ENCODE measurements at places on chromosomes 2 and 18.

DNA sequence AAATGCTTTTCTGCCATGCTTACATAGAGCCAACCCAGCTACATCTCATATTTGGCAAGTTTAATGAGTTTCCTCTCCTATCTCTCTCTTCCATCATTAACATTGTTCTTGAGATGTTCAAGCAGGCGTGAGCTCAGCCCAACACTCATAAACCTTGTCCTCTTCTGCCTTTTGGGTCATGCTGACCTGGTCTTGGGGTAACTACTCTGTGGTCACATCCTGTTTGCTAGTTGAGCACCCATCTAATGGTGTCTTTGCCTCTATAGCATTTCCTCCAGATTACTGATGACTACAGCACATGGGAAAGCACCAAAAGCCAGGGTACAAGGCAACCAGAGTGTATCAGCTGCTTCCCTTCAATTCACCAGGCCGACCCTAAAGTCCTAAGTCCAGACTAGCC, 366.9 kb upstream of the HNRNPA3 start:
- no peak for DNase-seq
- no peaks in the 10 kb centered on the region for H3K27me3 ChIP-seq
- H3K27ac ChIP-seq: no peak overlapping the region

GRCh38 chr18:4096486-4096885, 358.6 kb downstream of the DLGAP1 start:
- no peaks in the 10 kb centered on the region for H3K27me3 ChIP-seq
- no peaks in the 10 kb centered on the region for H3K4me1 ChIP-seq
- DNase-seq: no peak

DNA sequence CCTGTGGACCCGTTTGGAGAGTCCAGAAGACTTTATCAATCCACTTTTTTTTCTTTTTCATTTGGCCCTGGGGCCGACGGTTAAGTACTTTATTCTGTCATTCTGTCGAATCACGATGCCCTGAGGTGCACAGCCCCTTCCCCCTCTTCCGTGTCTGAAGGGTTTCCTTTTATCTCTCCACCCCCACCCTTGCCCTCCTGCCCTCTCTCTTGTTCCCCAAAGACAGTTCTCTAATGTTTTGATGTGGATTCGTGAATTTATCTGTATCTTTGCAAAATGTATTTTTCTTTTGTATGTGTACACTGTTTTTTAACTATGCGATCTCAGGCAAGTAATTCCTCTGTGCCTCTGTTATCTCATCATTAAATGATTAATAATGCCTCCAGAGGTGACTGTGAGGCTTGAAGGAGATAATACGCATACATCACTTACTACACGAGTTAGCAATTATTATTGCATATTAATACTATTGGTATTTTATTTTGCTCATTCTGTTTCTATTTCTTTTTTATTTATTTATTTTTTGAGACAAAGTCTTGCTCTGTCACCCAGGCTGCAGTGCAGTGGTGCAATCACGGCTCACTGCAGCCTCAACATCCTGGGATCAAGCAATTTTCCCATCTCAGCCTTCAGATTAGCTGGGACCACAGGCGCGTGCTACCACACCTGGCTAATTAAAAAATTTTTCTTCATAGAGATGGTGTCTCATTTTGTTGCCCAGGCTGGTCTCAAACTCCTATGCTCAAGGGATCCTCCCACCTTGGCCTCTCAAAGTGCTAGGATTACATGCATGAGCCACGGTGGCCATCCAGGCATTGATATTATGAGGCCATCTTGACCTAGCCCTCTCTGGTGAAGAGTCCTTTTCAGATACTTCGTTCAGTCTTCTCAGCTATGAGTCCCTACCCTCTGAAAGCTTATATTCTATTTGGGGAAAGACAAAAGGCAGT, 1.4 kb upstream of the CASP8 start:
- no peaks in the 10 kb centered on the region for H3K36me3 ChIP-seq
- no peaks in the 10 kb centered on the region for H3K27me3 ChIP-seq
- H3K4me1 ChIP-seq: peaks cover 9% of the 10 kb centered on the region
- peak overlapping the region; percentile 72 for H3K4me3 ChIP-seq
- no peak for DNase-seq

- no peaks in the 10 kb centered on the region for H3K4me1 ChIP-seq
- H3K36me3 ChIP-seq: no peaks in the 10 kb centered on the region
- no peak overlapping the region for H3K27ac ChIP-seq
- no peak for DNase-seq
- no peaks in the 10 kb centered on the region for H3K27me3 ChIP-seq
Observed at GRCh38 chr2:127605691-127606263, 40.2 kb upstream of the GPR17 start.

DNA sequence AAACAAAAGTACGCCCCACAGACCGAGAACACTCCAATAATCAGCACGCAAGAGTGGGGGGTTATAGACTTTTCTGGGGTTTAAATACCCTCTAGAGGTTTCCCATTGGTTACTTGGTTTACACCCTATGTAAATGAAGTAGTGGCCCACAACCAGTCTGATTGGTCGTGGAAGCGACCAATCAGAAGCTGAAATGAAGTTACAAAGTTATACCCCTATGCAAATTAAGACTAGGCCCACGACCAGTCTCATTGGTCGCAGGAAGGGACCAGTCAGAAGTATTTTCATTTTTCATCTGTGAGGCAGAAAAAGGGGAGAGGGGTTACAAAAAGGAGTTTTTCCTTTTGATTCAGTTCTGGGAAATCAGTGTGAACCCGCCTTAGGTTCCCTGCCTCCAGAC, 55.3 kb upstream of the YWHAQ start:
- DNase-seq: no peak
- H3K4me3 ChIP-seq: no peak overlapping the region
- no peaks in the 10 kb centered on the region for H3K4me1 ChIP-seq
- no peaks in the 10 kb centered on the region for H3K27me3 ChIP-seq
- no peak overlapping the region for H3K27ac ChIP-seq

GRCh38 chr2:49004036-49004626, 150.2 kb downstream of the FSHR start:
- no peaks in the 10 kb centered on the region for H3K4me1 ChIP-seq
- no peaks in the 10 kb centered on the region for H3K36me3 ChIP-seq
- H3K27ac ChIP-seq: no peak overlapping the region
- no peak for DNase-seq
- no peak overlapping the region for H3K4me3 ChIP-seq

DNA sequence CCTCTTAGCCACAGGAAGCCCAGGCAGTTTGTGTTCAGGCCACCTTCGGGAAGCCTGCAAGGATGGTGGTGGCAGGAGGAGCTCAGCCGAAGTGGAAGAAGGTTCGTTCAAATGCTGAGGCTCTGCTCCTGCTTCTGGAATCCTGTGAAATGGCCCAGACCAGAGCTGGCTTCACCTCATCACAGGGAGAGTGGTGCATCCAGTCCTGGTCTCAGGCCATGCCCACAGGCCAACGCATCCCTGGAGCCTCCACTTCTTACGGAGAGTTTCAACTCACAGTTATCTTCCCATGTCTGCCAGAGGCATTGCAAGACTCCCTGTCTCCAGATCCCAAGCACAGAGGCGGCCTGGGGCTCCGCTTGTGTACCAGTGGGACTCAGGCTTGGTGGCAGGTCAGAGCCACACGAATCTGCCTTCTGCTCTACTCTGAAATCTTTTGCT, 82.3 kb downstream of the NDUFA10 start:
- no peaks in the 10 kb centered on the region for H3K27me3 ChIP-seq
- no peak overlapping the region for H3K4me3 ChIP-seq
- DNase-seq: no peak
- no peak overlapping the region for H3K27ac ChIP-seq
- H3K36me3 ChIP-seq: no peaks in the 10 kb centered on the region
- H3K4me1 ChIP-seq: no peaks in the 10 kb centered on the region

GRCh38 chr2:217513258-217513657, 489.5 kb downstream of the TNS1 start:
- no peak overlapping the region for H3K4me3 ChIP-seq
- peaks cover 3% of the 10 kb centered on the region for H3K4me1 ChIP-seq
- H3K27ac ChIP-seq: no peak overlapping the region
- no peaks in the 10 kb centered on the region for H3K27me3 ChIP-seq
- no peaks in the 10 kb centered on the region for H3K36me3 ChIP-seq

GRCh38 chr2:114127372-114127771, 237.5 kb downstream of the ACTR3 start:
- H3K27me3 ChIP-seq: no peaks in the 10 kb centered on the region
- no peaks in the 10 kb centered on the region for H3K36me3 ChIP-seq

GRCh38 chr18:58862851-58863538, 1.7 kb upstream of the ZNF532 start:
- DNase-seq: peak; percentile 68
- peaks cover 31% of the 10 kb centered on the region for H3K4me1 ChIP-seq
- H3K27me3 ChIP-seq: no peaks in the 10 kb centered on the region
- no peaks in the 10 kb centered on the region for H3K36me3 ChIP-seq
- peak overlapping the region; percentile 99 for H3K27ac ChIP-seq
- H3K4me3 ChIP-seq: peak overlapping the region; percentile 42

DNA sequence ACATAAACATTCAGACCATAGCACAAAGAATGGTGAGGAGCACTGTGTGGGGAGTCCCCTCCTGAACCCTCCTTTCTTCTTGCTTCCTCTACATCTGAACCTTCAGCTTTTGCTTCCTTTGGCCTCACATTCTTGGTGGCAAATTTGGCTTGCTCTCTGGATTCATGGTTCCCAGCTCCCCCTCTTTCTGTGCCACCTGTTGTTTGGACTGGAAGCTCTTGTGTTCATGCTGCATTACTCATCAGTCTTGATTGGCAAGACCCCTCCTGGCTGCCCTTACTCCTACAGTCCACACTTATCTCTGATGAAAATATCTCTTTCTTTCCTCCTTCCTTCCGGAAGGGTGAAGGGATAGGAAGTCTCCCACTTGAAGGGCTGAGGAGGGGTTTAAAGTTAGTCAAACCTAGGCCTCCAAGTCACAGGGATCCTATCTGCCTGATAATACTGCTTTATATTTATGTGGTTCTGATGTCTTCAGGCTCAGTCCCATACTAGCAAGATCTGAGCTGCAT, 70.0 kb downstream of the MYO3B start:
- no peak overlapping the region for H3K27ac ChIP-seq
- H3K27me3 ChIP-seq: no peaks in the 10 kb centered on the region
- no peaks in the 10 kb centered on the region for H3K4me1 ChIP-seq
- H3K4me3 ChIP-seq: no peak overlapping the region
- DNase-seq: no peak

DNA sequence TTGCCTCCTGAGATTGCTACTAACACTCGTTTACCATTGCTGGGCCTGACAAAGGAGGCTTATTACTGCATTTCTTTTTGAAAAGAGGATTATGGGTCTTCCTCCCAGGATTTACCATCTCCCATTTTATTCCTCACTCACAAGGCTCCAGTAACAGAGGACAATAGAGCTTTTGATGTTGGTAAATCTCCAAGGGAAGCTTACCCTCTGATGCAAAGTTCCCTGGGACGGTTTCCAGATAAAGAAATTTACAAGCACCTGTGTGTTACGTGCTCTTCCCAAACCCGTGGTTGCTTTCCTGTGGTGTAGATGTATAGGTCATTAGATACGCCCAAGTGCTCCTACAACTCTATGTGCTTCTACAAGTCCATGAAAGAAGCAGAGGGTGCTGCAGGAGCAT, 17.1 kb downstream of the VSNL1 start:
- H3K27me3 ChIP-seq: no peaks in the 10 kb centered on the region
- H3K4me3 ChIP-seq: no peak overlapping the region
- no peak overlapping the region for H3K27ac ChIP-seq
- H3K36me3 ChIP-seq: no peaks in the 10 kb centered on the region
- DNase-seq: no peak

GRCh38 chr2:72744049-72744448, 81.8 kb downstream of the EXOC6B start:
- H3K36me3 ChIP-seq: no peaks in the 10 kb centered on the region
- no peak overlapping the region for H3K27ac ChIP-seq
- peaks cover 4% of the 10 kb centered on the region for H3K4me1 ChIP-seq
- no peak for DNase-seq
- no peak overlapping the region for H3K4me3 ChIP-seq

DNA sequence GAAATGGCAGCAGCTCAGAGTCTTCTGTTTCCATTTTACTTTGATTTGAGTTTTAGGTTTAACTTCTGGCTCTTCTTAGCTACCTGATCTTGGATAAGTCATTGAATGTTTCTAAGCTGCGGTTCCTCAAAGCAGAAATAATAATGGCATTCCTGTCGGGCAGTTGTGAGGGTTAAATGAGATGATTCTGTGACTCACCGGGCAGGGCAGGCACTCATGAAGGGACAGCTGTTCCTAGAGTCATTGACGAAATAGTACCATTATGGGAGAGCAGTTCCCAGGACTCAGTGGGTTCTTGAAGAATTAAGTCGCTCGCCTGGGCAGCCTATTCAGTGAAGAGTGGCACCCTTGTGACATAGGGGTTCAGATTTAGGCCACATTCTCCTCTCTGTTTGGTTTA, 10.3 kb downstream of the TRIB2 start:
- H3K27ac ChIP-seq: no peak overlapping the region
- no peak for DNase-seq
- no peaks in the 10 kb centered on the region for H3K36me3 ChIP-seq
- no peak overlapping the region for H3K4me3 ChIP-seq

- H3K27me3 ChIP-seq: no peaks in the 10 kb centered on the region
- H3K27ac ChIP-seq: no peak overlapping the region
- no peaks in the 10 kb centered on the region for H3K4me1 ChIP-seq
Observed at GRCh38 chr2:52934323-52934898, 833.2 kb upstream of the CHAC2 start.

GRCh38 chr2:188623995-188624643, 332.4 kb downstream of the GULP1 start:
- H3K36me3 ChIP-seq: no peaks in the 10 kb centered on the region
- no peak for DNase-seq
- no peaks in the 10 kb centered on the region for H3K4me1 ChIP-seq
- H3K27ac ChIP-seq: peak overlapping the region; percentile 10

DNA sequence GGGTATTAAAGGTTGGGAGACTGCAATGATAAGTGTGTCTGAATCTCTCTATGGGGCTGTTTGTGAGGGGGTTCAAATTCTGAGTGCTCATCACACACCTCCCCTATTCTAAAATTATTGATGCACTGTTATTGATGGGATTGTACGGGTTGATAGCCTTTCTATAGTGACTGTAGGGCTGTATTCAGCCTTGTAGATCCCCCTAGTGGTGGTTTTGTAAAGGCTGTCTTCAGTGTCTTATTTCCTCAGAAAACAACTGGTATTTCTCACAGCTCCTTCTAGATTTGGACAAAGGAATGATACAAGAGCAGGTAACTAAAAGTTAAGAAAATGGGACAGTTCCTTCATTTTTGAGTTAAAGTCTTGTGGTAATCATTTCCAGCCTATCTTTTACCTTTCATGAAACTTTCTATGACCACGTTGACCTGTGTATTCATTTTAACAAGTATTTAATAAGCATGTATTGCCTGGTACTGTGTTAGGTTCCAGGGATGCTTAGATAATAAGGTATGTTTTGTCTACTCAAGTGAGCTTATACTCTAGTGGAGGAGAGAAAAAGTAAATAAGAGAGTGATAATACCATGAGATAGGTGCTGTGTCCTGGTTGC, 21.2 kb downstream of the SMAD4 start:
- H3K27me3 ChIP-seq: no peaks in the 10 kb centered on the region
- no peak overlapping the region for H3K27ac ChIP-seq
- H3K4me3 ChIP-seq: no peak overlapping the region
- no peaks in the 10 kb centered on the region for H3K4me1 ChIP-seq
